COR-L47 (cell line): ENCODE measurements at places on chromosomes 16 and 17.

GRCh38 chr16:15775663-15776304 lies 81.0 kb downstream of the MYH11 start:
- DNase-seq = no peak

DNA sequence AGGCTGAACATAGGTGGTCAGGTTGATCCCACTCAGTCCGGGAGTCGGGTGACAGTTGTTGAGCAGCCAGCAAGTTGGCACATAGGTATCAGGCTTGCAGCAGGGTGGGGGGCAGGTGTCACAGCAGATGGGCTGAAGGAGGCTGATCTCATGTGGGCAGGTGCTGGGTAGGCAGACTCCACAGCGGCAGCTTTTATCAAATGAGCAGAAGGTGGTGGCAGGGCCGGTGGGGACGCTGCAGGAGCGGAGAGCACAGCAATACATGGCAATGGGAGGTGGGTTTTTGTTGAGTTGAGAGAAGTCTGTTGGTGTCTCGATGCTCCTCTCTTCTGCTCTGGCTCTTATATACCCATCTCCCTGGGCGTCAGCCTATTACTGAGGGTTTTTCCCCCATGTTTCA lies at the start of gene KRTAP3-1:
KRTAP3-1 (minus strand) TSS at position 318 of the 400 bp plus-strand sequence; CDS start at position 264, 54 bp downstream.
- DNase-seq = no peak

- DNase-seq = no peak
These were observed 17.3 kb downstream of the SOCS3 start for GRCh38 chr17:78342449-78343186.

- no peak for DNase-seq
These were observed 2.0 kb downstream of the APRT start for GRCh38 chr16:88809676-88810165.
